NCI-H345 (cell line): ENCODE measurements at places on chromosomes 7 and 10.

- no peak for DNase-seq
Measured at GRCh38 chr10:15531927-15532722, 161.0 kb upstream of the FAM171A1 start.

- no peak for DNase-seq
Measured at GRCh38 chr10:33927347-33927746, 592.9 kb upstream of the NRP1 start.

GRCh38 chr10:114855776-114856543 is 34.4 kb downstream of the FHIP2A start:
- no peak for DNase-seq

- no peak for DNase-seq
Measured at GRCh38 chr10:97964748-97965147, 65.7 kb downstream of the CRTAC1 start.
